ENCODE measurements at places on chromosomes 5 and 9.

DNA sequence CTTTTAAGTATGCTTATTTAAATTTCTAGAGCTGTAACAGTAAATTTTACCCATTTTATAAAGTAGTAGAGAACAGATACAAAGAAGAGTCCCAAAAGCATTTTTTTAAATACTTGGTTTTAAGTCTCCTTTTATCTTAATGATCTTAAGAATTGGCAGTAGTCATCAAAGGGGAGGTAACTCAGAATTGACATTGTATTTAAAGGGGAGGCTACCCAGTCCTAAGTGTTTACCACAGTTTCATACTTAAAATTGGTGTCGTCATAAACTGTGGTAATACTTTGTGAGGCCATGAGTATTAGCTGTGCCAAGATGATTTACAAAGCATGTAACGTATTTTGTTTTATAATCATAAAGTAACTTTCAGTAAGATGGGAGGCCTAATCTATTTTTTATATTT, 14.8 kb downstream of the SLC25A46 start:
- no peak for DNase-seq

DNA sequence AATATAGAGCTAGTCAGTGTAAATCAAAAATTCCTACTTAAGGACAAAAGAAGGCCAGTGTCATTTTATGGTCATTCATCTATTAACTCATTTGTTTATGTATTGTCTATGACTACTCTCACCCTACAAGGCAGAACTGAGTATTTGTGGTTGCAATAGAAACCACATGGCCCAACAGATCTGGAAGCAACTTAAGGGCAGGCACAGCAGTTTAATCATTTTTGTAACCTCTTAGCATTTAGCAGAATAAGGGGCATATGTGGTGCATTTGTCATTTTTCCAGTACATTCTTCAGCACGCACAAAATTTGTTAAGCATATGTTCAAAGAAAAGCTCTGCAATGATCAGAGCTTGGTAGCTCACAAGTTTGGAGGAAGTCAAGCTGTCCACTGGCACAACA, 1.1 kb downstream of the FKBP15 start:
- peak; percentile 23 for DNase-seq

GRCh38 chr9:1917396-1917935, 97.7 kb upstream of the SMARCA2 start:
- DNase-seq: no peak

- no peak for DNase-seq
These were observed 157.1 kb upstream of the COL5A1 start for GRCh38 chr9:134484479-134484878.

DNA sequence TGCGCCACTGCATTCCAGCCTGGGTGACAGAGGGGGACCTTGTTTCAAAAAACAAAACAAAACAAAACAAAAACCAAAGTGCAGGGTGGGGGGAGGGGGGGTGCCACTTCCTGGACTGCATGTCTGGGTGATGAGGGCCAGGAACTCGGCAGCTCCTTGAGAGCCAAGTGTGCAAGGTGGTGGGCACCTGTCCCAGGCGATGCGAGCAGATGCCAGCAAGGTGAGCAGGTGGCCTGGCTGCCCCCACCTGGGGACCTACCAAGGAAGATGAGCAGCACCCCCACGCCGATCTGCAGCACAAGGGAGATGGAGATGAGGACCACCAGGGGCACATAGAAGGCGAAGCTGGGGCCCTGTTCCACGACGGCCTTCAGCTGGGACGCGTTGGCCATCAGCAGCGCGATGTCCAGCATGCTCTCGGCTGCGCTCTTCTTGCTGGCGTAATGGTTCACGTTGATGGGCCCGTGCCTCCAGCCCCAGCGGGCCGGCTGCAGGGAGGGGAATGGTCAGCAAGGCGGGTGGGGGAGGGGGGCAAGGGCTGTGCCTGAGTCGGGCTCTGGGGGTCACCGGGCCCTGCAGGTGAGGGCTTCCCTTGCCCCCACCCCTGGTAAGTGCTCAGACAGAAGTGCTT, 7.8 kb downstream of the NINJ1 start:
- no peak for DNase-seq

DNA sequence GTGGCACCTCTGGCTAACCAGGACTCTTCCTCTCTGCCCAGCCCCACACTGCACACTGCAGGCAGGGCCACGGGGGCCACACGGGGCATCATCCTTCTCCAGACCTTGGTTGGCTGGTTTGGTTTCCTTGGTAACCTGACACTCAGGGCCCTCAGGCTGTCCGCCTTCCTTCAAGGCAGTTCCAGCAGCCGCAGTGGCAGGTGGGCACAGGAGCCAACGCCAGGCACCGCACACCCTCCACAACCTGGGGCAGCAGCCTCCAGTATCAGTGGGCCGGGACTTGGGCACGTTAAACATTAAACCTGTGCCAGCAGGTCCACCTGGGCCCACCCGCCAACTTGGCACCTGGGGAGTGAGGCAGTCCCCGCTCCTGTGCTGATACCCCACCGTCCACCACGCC, 1.9 kb downstream of the NPDC1 start:
- DNase-seq: no peak

DNA sequence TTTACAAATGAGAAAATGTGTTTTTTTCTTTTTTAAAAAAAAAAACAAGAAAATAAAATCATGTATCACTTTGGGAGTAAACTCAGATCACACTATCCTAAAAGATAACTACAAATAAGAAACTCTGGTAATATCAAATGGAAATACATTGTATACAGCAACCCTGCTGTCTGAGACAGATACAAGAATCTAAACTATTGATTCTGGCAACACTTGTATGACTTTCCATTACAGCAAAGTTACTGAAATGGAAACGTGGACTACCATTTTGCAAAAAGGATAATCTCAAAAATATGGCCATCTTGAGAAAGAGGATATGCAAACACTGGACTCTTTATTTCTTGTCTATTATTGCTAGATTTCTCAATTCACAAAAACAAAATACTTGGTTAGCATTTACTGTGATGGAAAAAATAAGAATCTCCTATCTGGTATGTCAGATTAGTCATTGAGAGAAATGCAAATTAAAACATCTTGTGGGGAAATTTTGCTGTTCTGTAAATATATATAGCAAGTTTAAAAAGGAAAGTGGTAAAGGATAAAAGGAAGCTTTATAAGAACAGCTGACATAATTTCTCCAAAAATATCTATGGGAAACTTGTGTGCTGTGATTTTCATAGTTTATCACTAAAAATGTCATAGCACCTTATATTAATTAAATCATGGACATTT, 112.9 kb upstream of the FER start:
- no peak for DNase-seq

- DNase-seq: no peak
These were observed 750.4 kb downstream of the BRINP1 start for GRCh38 chr9:118618849-118619248.

DNA sequence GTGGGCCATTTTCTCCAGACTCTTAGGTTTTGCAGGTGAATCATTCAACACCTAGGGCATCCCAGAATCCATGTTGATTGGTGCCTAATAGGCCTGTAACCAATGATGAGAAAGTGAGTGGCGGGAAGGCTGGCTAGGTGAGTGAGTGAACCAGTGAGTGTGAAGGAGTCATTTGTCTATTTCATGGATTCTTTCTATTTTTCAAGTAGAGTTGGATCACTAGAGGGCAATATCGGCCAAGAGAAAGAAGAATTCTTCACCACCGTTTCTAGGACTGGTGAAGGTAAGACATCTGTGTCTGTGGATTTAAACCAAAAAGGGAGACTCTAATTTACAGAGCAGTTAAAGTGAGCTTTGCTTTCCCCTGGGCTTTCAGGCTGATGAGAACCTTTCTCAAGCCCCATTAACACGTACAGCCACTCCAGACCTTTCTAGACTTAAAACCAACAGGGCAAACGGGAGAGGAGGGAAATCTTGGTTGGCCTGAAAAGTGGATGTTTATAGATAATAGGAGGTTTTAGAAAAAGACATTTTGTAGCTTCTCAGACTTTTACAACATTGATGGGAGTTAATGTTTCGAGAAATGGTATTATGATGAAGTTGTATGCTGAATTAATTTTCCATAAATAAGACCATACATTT, 114.3 kb upstream of the IL12B start:
- DNase-seq: peak; percentile 36

DNA sequence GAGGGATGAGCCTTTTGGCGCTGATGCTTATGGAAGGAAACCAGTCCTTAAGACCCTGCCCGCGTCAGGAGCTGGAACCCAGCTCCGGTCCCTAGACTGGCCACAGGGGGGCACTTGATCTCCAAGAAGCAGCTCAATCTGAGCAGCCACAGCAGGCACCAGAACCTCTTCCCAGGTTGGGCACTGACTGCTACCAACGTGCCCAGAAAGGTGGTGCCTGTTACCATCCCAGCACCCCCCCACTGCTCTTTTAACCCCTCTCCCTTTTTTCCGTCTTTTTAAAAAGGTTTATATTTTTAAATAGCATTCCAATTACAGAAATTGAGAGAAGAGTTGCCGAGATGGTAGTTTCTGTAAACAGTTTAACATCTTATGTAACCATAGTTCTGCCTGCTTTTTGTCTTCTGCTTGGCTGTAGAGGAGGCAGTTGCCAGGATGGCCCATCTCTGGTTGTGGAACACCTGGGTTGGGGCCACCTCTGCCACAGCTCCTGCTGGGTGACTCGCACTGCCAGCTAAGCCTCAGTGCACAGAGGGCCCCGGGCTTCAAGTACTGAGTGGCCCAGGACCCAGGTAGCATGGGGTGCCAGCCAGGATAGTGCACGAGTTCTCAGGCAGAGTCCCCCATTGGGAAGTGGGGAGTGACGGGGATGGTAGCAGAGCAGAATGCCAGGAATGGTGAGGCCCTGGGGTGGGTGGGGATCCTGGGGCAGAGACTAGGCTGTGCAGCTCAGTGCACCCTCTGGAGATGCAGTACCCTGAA, 62.8 kb downstream of the PFDN1 start:
- DNase-seq: peak; percentile 70

GRCh38 chr9:73031350-73031749, 78.5 kb upstream of the ALDH1A1 start:
- no peak for DNase-seq

DNA sequence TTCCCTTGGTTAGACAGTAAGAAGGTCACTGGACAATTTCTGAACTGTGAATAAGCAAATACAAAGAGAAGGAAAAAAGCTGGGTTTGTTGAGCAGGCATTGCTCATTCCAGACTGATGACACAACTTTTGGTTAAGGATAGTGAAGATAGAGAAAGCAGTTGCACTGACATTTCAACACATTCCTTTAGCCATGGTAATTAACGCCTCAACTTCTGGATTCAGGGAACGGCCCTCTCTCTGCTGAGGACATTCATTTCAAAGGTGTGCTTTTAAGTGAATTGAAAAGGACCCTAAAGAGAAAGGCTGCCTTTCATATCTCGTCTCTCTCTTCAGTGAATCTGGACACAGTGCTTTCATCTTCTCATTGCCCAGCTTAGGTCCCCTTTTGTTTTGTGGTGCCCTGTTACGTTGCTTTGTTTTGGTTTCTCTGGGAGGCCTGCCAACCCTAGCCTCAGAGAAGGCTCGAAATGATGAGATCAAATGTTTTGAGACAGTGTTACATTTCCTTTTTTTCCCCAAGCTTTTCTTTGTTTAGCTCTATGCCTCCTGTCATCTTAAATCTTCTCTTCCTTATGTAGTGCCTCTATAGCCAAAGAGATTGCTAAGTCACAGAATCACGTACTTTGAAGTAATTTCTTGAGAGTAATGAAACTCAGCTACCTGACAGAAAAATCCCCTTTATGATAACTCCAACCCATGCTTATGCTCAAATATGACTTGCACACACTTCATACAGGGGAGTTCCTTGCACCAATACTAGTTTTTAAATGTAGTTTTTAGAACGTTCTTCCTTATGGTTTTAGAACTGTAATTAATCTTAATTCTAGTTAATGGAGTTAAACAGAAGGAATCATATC, 94.4 kb upstream of the IFNE start:
- DNase-seq: peak; percentile 69

- no peak for DNase-seq
These were observed 196.9 kb upstream of the PANK3 start for GRCh38 chr5:168776070-168776469.

- DNase-seq: peak; percentile 66
These were observed 255.1 kb downstream of the MAT2B start for GRCh38 chr5:163760498-163760897.

DNA sequence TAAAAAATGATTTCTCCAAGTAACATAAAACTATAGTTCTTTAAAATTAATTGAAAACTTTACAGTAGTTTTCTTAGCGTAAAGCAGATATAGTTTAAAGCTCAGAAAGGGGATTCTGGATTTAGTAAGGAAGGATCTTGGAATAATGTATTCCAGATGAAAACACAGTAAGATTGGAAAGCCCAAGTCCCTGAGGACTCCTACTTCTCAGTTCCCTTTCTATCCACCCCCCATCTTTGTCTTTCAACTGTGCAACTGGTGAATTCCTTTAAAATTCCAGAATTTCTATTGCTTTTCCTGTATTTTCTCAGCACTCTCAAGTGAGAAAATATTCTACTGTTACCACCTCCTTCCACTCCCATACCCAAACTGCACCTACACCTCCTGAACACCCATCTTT, 184.5 kb upstream of the FBN2 start:
- no peak for DNase-seq

DNA sequence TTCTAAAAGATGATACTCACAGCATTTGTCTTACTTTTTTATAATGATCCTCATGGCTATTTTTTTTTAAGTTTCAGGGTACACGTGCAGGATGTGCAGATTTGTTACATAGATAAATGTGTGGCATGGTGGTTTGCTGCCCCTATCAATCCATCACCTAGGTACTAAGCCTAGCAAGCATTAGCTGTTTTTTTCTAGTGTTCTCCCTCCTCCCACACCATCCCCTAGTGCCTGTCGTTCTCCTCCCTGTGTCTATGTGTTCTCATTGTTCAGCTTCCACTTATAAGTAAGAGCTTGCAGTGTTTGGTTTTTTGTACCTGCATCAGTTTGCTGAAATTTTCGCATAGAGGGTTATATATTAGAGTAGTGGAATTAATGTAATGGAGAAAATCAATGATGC, 189.1 kb upstream of the CDH12 start:
- no peak for DNase-seq

DNA sequence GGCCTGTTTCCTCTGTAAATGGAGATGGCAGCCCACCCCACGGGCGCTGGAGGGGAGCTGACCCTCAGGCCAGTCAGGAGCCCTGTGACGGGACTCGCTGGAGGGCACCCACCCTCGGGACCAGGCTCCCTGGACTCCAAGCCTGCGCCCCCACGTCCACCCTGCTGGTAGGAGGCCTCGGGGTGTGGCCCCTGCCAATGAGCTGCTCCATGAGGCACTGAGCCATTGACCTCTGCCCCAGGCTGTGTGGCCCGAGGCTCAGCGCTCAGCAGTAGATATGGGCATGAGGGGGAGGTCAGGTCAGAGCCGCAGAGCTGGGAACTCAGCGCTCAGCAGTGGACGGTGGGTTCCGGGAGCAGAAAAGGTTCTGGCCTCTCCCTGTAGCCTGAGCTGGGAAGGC, 52.3 kb upstream of the EGFL7 start:
- no peak for DNase-seq

DNA sequence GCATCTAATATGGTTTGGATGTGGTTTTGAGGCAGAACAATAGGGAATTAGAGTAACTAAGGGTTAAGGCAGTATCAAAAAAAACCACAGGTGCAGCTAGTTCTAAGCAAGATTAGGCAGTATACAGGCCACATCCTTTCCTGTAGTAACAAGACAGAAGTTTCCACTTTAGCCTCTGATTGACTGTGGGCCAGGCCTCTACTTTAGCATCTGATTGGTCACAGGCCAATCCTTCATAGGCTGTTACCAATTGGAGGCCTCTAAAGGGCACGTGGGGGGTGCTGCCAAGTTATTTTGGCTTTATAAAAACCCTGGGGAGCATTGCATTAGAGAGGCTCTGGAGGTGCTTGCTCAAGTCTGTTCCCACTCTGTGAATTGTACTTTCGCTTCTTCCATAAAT, 144.1 kb upstream of the ST8SIA4 start:
- no peak for DNase-seq
